ENCODE measurements at places on chromosomes 2 and 18. TPM values are rescaled to one million over a fixed set of nuclear protein-coding genes. Genes with fewer than 3 reads are reported as not detected.

GRCh38 chr2:181123798-181124231 lies 143.4 kb downstream of the UBE2E3 start:
- no peak for DNase-seq

TEX44 gene
- not detected for total RNA-seq

DNA sequence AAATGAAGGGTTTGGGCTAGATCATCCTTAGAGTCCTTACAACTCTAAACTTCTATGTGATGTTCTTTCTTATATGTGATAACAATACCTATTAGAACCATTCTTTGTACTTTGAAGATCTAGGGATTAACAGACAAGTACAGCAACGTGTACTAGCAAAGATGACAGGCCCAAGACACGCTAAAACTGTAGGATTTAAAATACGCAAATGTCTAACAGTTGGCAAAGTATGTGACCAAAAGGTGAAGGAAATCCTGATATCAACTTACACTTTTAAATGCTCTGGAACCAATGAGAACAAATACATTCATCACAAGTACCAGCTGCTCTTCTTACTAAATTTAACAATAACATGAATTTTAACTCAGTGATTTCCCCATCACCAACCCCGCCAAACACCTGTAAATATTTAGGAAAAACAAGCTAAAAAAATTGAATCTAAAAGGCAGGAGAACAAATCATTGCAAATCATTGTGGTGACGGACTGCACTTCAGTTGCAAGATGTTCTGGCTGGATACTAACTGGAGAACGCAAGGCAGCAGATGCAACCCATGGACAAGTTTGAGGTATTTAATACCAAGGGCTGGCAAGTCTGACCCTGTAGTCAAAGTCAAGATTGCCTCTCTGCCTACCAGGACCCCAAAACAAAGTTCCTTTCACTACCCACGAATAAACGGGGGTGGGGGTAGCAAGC lies 1.4 kb downstream of the ANKRD44 start:
- no peak for DNase-seq

DNA sequence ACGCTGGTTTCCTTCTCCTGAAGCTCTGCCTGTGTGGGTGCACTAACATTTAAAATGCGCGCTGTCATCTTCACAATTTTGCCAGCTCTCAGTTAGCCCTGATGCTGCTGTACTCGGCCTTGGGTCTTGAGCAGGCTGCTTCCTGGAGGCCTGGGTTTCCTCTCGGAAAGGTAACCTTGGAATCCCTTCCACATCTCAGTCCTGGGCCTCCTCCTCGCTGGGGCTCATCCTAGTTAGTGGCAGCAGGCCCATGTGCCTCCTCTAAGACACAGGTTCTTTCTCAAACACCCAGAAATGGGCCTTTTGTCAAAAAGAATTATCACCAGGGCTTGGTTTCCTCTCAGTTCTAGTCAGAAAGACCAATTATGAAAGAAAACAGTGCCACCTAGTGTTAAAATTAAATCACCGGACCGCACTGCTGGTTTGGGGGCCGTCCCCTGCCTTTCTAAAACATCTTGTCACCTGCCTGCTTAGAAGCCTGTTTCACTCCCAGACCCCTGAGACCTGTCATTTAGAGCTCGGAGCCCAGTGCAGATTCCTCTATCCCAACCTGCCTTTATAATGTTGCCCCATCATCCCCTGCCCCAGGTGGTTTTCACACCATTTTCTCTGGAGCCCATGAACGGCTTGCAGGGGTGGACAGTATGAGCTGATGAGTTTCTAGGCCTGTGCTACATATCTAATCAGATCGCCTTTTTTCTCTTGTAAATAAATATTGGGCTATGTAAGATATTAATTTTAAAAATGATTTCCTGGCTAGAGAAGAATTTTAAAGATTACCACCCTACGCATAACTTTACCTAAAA lies 42.4 kb downstream of the HK2 start:
- peak; percentile 70 for DNase-seq

GRCh38 chr2:62303788-62304187 lies 107.9 kb downstream of the B3GNT2 start:
- no peak for DNase-seq

GRCh38 chr2:73964223-73964622 lies 20.5 kb upstream of the TET3 start:
- no peak for DNase-seq

DNA sequence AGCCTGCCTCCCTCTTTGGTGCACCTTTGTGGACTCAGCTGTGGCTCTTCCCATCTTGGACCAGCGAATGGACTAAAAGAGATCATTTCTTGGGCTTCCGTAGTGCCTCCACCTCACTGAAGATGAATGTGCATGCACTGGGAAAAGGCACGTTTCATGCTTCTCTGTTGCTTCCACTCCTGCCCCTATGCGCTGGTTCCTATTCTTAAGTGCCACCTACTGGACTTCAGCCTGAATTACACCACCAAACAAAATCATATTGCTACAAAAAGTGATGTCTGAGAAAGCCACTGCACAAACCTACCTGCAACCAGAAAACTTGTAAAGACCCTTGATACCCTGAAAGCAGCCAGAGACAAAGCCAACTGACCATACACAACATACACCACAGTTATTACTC lies 695.6 kb downstream of the TSN start:
- DNase-seq, result peak; percentile 66

GRCh38 chr2:133641497-133641896 lies 73.2 kb upstream of the NCKAP5 start:
- peak; percentile 4 for DNase-seq

C2orf78 gene
- not detected for total RNA-seq

DNA sequence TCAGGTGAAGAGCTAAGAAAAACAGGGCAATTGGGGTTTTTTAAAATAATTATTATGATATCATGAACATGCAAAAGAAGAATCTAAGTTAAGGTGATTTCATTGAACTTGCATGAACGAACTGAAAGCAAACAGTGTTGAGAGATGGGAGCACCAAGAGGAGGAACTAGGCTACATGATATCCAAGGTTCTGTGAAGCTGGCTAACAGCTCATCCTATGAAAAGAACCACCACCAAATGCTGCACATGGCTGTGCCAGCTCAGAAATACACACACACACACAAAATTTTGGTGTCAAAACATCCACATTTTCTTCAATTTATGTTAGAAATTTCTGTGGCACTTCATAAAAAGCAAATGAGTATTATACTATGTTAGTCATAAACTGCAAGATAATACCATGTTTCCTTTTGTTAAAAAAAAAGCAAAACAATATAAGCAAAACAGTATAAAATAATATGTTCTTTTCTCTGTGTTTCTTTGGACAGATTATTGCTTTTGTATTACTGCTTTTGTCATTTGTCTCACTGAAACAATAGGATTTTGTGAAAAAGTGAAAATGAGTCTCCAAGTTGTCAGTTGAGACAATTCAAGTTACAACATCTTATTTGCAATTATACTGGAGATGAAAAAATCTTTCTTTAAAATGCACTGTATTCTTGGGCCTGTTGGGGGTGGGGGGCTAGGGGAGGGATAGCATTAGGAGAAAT lies 12.6 kb upstream of the TTC32 start:
- DNase-seq, result no peak

DNA sequence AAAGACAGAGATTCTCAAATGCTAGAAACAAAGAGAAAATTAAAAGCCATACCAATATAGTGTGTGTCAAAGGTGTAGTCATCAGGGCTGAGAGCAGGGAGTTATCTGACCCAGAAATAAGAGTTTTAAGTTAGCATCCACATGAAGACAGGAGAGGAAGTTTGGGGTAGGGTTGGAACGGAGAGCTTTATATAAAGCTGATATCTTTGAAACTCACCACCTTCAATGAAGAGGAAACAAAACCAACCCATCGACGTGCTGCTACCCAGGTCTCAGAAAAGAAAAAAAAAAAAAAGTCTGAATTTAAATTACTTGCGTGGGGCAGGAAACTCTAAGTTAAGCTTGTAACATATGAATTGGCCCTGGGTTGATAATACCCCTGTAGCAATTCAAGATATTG lies 42.4 kb downstream of the ARL4C start:
- DNase-seq, result no peak

PFN4 gene
- 2.6 TPM for total RNA-seq

DNA sequence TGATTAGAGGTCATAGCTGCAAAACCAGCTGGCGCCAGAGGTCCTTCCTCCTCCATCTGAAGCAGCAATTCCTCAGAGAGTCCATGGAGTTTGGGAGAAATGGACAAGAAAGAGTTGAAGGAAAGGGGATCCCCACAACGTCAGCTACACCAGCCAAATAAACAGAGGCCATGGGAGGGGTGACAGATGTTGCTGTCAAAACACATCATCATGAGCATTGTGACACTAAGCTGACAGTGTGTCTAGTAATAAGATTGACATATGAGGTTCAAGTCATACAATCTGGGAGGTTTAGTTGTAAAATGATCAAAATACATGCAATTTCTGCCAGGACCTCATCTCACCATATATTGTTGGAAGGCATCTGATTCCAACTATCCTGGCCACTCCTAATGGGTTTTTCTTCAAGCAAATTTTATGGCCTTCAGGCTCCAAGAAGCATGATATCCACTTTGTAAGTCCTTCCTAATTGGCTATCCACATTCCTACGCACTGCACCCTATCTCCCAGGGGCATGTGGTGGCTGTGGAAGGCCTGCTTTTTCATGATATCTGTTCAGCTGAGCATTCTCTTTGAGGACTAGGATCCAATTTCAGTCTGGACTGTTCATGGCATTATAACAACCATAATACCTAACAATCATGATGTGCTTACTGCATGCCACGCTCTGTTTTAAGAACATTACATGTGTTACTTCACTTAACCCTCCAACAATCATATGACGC lies 335.0 kb upstream of the ID2 start:
- no peak for DNase-seq

PLGLB1 gene
- 0.74 TPM for total RNA-seq

C2orf66 gene
- total RNA-seq, result 0.98 TPM

DNA sequence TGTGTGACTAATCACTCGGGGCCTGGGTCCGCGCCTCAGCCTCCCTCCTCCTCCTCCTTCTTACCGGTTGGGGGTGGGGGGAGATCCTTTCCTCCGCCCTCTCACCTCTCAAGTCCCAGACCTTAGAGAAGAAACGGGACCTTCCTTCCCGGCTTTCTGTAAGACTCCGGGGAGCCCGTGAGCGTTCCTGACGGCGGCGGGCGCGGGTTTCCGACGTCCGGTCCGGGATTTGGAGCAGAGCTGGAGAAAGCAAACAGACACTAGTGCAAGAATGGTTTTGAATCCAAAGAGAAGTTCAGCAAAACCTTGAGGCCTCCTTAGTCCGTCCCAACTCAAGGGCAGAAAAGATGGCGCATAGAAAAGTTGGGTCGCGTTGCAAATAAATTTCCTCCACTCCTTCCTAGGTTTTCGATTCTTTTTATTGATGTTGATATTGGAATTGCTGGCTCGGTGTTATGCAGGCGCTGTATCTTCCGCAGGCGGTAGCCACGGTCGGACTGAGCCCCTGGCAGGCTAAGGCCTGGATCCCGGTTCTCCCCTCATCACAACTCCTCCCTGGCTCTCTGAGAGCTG lies 2.0 kb downstream of the DLX1 start:
- no peak for DNase-seq

DNA sequence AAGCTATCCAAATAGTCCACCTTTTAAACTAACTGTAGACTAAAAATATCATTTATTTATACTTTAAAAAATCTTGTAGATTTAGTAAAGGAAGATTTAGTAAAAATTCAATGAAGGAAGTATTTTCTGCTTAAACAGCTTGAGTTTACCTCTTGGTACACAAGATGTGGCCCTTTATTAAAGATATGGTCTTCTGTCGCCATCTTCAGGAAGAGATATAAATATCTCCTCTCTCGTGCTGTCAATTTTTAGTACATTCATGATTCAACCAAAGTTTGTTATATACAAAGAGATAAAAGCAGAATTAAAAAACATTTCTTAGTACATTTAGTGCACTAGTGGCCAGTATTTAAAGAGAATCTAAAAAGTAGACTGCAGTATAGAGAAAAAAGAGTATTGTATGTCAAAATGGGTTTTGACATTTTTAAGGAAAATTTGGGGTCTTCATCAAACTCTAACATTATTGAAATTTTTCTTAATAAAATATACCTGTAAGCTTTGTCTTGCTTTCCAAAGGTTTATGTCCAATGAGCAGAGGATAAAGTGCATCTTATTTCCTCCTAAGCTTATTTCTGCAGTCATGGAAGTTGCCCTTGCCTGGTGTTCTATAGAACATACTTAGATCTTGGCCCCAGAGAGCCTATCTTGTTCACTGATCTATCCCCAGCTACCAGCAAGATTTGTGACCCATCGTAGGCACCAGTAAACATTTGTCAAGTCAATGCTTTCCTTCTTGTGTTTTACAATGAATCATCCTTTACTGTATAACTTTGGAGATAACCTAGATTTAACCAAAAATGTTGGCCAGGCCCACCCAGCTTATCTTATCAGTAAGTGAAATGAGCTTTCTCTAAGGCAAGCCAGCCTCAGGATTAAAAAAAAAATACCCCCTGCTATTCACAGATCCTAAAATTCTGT lies 18.5 kb upstream of the EML6 start:
- peak; percentile 77 for DNase-seq

COBLL1 gene
- total RNA-seq, result 37.1 TPM

PSMG2 gene
- total RNA-seq, result 100 TPM

DNA sequence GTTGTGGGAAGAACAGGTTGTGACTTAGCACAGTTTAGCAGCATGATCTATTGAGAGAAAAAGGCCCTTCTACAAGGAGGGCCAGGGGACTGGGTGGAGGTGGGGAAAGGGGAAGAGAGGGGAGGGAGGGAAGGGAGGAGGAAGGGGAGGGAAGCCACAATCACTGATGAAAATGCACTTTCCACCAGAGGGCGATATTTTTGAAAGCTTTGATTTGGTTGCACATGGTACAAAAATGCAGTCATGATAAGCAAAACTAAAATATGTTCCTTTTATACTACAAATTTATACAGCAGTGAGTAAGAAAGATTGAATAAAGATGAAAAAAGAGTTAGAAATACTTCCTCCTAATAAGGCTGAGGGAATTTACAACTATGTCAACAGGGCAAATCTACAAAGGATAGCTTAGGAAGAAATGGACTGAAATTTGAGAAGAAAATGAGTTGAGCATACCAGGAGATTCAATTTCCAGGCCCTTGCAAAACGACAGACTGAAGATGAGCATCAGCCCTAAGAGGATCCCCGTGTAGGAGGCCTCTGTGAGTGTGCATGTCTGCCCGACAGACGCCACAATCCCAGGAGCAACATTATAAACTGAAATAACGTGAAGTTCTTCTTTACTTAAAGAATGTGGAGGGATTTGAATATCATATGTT lies 17.2 kb downstream of the SH3YL1 start:
- peak; percentile 70 for DNase-seq

Measured in MCF 10A (cell line).